ENCODE measurements at places on chromosomes 2 and 18. TPM values are rescaled to one million over a fixed set of nuclear protein-coding genes. Genes with fewer than 3 reads are reported as not detected.

DNA sequence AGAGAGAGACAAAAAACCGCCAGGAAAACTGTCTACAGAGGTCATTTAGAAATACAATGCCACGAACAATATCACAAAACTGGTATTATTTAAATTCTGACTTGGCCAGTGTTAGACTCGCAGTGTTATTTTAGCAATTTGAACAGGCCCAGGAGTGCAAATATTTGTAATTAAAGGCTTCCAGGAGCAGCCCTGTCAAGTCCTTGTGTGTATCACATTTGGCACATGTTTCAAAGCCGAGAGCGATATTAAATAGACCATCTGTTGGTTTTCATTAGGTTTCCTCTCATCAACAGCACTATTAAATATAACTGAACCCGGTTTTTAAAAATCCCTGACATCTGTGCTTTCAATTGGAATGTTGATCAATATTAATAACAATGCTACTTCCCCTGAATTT lies 656.9 kb downstream of the TSN start:
- DNase-seq = no peak

DNA sequence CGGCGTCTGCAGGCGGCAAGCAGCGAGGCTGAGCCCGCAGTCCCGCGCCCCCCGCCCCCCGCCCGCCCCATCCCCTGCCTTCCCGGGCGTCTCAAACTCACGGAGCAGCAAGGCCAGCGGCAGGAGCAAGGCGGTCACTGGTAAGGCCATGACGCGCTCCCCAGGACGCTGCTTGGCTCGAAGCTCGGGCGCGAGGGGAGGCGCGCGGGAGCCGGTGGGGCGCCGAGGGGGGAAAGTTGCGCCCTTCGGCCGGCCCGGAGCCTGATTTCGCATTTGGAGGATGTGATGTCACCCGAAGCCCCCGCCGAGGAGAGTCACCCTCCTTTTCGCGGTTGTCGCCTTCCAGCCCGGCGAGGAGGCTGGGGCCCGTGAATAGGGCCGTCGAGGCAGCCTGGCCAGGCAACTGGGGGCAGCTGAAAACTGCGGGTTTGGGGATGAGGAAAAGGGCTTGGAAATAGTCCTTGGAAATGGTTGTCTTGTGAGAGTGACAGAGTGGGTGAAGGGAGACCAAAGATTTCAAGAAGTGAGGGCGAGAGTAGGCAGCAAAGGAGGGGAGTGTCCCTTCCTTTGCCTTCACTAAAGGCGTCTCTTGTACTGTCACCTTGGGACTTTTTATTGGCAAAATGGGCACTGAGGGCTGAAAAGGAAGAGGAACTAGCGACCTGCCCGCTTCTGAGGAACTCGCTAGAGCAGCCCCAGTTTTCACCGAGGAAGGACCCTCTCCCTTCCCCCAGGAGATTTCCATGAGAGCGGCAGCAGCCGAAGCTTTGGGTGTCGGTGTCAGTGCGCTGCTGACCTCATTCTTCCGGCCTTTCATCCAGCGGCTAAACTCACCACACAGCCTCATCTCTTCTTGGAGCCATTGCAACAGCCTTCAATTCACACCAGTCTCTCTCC lies at the start of gene CD8A:
Gene CD8A (minus strand): TSS at position 238 of the 897 bp plus-strand sequence. CDS start 88 bp downstream, at position 150.
- no peak for DNase-seq

GRCh38 chr2:15112216-15112615 lies 448.9 kb downstream of the NBAS start:
- DNase-seq = no peak

TUBB8B gene
- total RNA-seq = 3.9 TPM

DNA sequence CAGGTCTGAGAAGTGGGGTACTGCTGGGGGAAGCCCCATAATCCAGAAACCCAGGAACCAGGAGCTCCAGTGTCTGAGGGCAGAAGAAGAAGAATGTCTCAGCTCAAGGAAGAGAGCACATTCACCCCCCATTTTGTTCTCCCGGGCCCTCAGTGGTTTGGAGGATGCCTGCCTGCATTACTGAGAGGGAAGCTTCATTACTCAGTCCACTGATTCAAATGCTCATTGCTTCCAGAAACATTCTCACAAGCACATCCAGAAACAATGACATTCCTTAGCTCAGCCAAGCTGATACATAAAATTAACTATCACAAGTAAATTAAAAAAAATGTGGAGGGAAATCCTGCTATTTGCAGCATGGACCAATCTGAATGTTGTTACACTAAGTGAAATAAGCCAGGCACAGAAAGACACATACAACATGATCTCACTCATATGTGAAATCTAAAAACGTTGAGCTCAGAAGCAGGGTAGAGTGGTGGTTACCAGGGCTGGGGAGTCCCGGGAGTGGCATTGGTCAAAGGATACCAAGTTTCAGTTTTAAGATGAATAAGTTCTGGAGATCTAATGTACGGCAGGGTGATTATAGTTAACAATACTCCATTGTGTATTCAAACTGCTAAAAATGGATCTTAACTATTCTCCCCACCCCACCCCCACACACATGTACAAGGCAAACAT lies 459.3 kb downstream of the GALR1 start:
- no peak for DNase-seq

DNA sequence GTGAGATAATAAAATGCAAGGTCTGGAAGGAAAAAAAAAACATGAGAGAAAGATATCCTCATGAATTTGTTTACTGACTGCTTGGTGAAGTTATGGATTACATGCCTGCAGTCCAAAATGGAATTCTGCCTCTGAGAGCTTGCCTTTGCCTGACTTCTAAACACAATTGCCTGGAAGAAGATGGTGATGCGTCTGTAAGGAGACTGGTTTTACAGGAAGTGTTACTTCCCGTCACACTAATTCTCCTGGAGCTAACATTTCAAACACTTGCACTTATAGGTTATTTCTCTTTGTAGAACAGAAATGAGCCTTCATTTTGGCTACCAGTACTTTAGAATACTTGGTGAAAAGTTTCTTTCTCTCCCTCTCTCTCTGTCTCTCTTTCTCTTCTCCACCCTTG lies 884.3 kb downstream of the TSN start:
- DNase-seq = no peak

FBXO15 gene
- total RNA-seq = 7.8 TPM

DNA sequence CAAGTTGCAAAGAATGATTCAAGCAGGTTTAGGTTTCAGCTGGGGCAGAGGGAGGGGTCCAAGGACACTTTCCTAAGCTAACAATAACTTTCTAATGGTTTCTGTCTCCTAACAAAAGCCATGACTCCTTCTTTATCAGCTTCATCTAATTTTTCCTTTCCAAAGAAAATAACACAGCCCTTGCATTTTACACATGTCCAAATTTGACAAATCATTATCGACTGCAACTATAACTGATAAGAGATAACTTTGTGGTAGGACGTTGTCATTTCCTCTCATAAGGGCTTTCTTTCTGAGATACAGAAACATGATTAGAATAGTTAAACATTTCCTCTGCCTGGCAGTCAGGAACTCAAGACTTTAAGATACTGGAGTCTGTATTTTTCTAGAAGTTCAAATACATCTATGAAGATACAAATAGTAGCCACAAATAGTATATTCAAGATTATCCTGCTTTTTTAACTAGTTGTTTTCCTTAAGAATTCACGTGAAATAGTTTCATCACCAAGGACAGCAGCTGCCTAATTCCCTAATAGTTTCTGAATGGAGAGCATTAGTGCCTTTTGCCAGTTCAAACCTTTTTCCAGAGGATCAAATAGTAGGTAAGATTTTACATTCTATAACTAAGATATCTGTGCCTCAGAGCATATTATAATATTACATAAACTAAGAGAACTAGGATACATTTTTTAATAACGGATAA lies 263.2 kb downstream of the EXOC6B start:
- DNase-seq = no peak

DNA sequence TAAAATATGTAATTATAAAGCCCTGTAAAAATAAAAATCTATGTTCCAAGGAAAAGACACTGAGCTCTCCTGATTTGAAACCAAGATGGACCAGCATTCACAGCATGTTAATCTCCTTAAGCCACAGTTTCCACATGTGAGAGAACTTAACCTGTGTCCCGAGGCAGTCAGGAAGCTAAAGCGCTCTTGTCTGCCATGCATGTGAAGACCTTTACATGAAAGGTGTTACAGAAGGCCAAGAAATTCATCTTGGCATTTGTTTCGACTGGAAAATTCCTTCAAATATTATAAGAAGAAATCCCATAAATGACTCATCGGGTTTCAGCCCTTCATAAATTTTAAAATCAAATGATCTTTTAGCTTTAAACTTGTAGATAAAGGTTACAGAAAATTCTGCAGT lies 328.6 kb downstream of the CDH2 start:
- no peak for DNase-seq

FIGN gene
- 4.3 TPM for total RNA-seq

GRCh38 chr18:5518179-5518770 lies 25.5 kb downstream of the EPB41L3 start:
- no peak for DNase-seq

DNA sequence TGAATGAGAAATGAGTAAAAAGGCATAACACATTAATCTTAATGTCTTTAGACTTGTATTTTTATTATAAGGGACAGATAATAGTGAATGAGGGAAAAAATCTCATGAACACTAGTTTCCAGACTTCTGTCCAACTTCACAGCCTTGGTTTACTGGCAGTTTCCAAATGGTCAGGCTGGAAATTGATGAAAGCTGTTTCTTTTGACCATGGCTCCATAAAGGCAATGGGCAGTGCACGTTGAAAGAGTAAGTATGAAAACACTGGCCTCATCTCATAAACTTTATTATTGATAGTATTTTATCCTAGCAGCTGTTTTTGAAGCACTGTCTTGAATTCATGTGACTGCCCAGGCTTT lies 23.1 kb downstream of the BCL2L11 start:
- no peak for DNase-seq

DNA sequence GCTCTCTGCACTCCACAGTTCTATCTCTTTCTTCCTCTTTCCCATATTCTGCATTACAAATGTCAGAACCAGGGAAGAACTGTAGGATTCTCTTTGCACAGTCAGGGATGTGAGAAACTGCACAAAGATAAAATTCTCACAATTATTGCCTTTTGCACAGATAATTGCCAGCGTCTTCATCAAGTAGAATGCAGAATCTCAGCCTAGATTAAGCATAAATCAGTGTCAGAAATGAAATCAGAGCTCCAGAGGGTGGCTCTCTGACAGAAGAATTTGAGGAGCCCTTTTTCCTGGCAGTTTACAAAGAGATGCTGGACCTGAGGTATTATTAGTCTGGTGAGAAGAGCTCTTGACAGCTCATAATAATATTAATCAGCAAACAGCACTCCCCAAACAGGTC lies 173.1 kb downstream of the PTH2R start:
- no peak for DNase-seq

- DNase-seq = no peak
Measured at GRCh38 chr18:35547008-35547605, 34.4 kb upstream of the GALNT1 start.

DNA sequence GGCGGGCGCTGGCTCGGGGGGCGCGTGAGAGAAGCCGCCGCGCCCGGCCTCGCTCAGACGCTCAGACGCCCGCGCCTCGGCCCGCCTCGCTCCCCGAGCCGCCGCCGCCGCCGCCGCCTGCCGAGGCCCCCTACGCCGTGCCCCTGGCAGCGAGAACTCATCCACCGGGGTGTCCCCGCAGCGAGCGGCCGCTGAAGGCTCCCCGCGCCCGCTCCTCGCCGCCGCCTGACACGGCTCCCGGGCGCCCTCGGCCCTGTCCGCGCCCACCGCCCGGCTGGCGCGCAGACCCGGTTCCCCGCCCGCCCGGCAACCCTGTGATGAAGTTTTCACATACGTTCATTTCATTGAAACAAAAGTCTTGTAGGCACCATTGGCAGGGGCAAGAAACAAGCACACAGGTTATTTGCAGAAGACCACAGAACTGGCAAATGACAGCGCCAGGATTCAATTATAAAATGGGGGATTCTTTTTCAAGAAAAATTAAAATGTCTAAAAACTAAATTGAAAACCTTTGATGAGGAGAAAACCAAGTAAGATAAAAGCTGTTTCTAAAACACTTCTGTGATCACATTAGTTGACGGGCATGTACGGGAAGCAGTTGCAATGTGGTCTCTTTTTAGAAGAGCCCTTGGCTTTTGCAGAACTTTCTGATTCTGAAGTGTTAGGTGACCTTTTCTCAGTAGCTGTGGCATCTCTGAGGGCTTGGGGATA lies 50.5 kb upstream of the TUBA3D start:
- no peak for DNase-seq

DNA sequence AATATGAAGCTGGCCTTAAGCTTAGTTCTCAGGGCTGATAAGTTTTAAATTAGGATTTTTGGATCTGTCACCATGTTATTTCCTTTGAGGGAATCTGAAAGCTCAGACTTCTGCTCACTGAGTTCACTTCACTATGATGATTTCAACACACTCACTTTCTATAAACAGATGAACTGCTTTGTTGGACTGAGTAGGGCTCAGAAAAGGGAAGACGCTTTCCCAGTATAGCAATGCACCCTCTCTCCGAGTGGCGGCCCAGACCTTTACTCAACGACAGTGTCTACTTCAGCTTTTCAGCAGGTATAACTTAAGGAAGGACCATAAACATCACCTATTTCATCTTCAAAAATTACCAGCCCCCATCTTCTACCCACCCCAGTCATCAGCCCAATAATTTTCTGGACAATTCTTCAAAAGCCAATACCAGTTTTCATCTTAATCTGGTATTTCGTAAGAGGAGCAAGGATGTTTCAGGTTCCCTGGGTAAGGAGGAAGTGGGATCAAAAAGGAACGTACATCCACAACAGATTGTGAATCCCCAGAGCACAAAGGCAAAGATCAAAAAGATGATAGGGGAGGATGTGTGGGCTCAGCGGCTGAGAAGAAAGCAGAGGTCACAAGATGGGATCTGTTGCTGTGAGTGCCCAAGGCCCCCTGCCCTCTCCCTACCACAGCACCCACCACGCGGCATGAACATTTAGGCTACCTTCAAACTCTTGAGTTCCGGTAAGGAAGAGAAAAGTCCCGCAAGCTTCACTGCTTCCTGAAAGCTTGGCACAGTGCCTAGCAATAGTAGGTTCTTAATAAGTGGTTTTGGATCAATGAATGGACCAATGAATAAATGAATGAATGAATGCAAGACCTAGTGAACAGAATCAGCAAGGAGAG lies 41.9 kb downstream of the LPIN2 start:
- no peak for DNase-seq

DNA sequence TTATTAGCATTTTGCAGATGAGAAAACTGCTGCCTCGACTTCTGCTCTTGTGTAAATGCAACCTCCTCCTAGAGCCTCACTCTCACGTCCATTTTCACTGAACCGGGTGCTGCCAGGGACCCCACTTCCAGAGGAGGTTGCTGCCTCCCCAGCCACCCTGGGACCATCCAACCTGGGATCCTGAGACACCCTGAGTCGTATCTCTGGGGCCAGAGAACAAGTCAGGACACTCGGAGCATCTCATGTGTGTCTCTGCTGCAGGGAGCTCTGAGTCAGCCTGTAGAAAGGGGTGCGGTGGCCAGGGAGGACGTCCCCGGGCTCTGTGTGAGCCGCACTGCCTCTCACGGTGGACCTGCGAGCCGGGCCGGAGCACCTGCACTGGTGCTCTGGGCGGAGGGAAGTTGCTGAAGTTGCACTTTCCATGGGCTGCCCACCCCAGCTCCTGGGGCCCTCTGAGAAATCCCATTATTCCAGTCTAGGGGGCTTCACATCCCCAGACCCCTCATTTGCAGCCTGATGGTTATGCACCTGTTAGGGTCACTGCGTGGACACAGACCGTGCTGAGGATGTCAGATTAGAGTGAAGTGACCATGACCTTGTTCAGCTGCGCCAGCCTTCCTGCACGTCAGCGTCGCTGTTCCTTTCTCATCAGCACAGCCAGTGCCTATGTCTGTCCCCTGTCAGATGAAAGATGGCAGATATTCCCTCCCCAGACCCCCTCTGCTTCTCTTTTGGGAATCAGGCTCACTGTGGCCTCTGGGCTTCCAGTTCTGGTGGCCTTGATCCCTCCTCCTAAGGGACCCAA lies 230.4 kb downstream of the KLHL29 start:
- no peak for DNase-seq

TUBA4B gene
- total RNA-seq = not detected

GRCh38 chr2:42085706-42086487 lies 38.1 kb downstream of the PKDCC start:
- DNase-seq = no peak

CXCR4 gene
- total RNA-seq = 20.9 TPM

All from prostate gland (tissue), 2 donors.